ENCODE measurements at places on chromosomes 1 and 21.

GRCh38 chr1:202957733-202958543, at the start of gene ADIPOR1:
TSS of gene ADIPOR1 (minus strand) at chr1:202958312. CDS start at chr1:202951070, 7,242 bp downstream.
- H3K36me3 ChIP-seq, result peaks cover 13% of the 10 kb centered on the region
- H3K27ac ChIP-seq, result peak within 1 kb of the TSS; percentile 81
- DNase-seq, result peak; percentile 96
- H3K4me1 ChIP-seq, result peaks cover 38% of the 10 kb centered on the region

- no peaks in the 10 kb centered on the region for H3K4me1 ChIP-seq
- H3K36me3 ChIP-seq, result no peaks in the 10 kb centered on the region
- H3K27ac ChIP-seq, result no peak overlapping the region
- no peak for DNase-seq
Measured at GRCh38 chr1:42165511-42166210, 1.1 kb upstream of the GUCA2A start.

DNA sequence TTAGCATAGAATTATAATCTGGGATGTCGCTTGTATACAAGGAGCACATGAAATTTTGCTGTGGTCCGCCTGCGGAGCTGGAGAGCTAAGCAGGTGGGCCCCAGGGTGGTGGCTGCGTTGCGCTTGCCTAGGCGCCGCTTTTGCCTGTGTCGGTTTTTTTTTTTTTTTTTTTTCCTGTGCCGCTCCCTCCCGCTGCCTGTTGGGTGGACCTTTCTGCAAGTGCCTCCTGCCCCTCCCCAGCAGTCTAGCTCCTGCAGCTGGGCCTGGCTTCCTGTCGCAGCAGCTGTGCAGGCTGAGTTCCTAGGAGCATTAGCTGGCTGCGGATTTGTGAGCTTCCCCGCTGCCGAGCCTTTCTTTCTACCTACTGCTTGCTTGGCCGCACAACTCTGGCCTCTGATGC, 20.6 kb downstream of the PYHIN1 start:
- no peak overlapping the region for H3K27ac ChIP-seq
- H3K27me3 ChIP-seq, result no peaks in the 10 kb centered on the region
- no peak overlapping the region for H3K4me3 ChIP-seq

GRCh38 chr1:2072891-2073290, 22.7 kb downstream of the PRKCZ start:
- no peak overlapping the region for H3K27ac ChIP-seq
- no peak overlapping the region for H3K4me3 ChIP-seq
- H3K36me3 ChIP-seq, result peaks cover 13% of the 10 kb centered on the region
- no peaks in the 10 kb centered on the region for H3K27me3 ChIP-seq
- H3K4me1 ChIP-seq, result peaks cover 6% of the 10 kb centered on the region

- no peaks in the 10 kb centered on the region for H3K36me3 ChIP-seq
- DNase-seq, result no peak
- no peaks in the 10 kb centered on the region for H3K4me1 ChIP-seq
- H3K27me3 ChIP-seq, result no peaks in the 10 kb centered on the region
- H3K4me3 ChIP-seq, result no peak overlapping the region
- H3K27ac ChIP-seq, result no peak overlapping the region
Measured at GRCh38 chr1:71492298-71493041, 411.6 kb upstream of the ZRANB2 start.

DNA sequence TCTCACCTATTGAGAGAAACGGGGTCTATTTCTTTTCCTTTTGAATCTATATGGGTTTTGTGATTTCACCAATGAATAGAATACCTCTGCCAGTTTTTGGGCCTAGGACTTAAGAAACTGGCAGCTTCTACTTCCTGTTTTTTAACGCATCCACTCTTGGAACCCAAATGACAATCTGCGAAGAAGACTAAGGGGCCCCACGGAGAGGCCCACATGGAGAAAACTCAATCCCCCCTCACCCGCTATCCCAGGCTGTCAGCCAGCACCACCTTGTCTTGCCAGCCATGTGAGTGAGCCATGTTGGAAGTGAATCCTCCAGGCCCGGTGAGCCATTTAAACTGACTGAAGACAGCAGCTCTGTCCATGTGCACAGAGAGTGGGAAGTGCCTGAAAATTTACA, 3.6 kb upstream of the HENMT1 start:
- no peak for DNase-seq
- no peak overlapping the region for H3K4me3 ChIP-seq
- H3K4me1 ChIP-seq, result peaks cover 12% of the 10 kb centered on the region
- H3K27me3 ChIP-seq, result no peaks in the 10 kb centered on the region
- H3K36me3 ChIP-seq, result no peaks in the 10 kb centered on the region

DNA sequence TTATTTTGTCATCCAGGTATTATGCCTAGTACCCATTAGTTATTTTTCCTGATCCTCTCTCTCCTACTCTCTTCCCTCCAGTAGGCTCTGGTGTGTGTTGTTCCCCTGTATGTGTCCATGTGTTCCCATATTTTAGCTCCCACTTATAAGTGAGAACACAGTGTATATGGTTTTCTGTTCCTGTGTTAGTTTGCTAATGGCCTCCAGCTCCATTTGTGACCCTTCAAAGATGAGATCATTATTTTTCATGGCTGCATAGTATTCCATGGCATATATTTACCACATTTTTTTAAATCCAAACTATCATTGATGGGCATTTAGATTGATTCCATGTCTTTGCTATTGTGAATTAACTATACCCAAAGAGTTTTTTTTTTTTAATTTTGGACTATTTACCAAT, 1675.7 kb upstream of the B3GALT2 start:
- DNase-seq, result no peak
- no peak overlapping the region for H3K27ac ChIP-seq
- no peaks in the 10 kb centered on the region for H3K36me3 ChIP-seq
- no peak overlapping the region for H3K4me3 ChIP-seq
- H3K4me1 ChIP-seq, result no peaks in the 10 kb centered on the region
- H3K27me3 ChIP-seq, result no peaks in the 10 kb centered on the region

GRCh38 chr1:31479811-31480210, 66.8 kb downstream of the SERINC2 start:
- H3K27ac ChIP-seq, result no peak overlapping the region
- peaks cover 5% of the 10 kb centered on the region for H3K27me3 ChIP-seq
- H3K36me3 ChIP-seq, result no peaks in the 10 kb centered on the region
- no peak for DNase-seq
- peaks cover 2% of the 10 kb centered on the region for H3K4me1 ChIP-seq

DNA sequence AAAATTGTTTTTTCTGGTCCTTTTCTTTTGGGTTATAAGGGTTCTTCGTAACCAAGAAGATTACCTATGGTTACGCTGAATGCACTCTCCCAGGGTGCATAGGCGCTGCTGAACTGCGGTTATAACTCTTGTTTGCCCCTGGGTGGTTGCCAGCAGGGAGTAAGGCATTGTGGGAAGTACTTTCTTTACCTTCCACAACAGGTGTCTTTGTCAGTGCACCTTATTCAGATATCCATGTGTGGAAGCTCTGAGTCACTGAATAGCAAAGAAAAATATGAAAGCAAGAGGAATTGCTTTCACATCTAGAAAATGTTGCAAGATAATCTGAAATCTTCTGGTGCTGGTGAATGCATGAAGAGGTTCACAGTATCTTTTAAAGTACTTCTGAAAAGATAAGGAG, 124.4 kb upstream of the CACYBP start:
- H3K27ac ChIP-seq, result no peak overlapping the region
- H3K36me3 ChIP-seq, result peaks cover 2% of the 10 kb centered on the region
- peak; percentile 63 for DNase-seq
- no peaks in the 10 kb centered on the region for H3K27me3 ChIP-seq
- H3K4me3 ChIP-seq, result peak overlapping the region; percentile 46

DNA sequence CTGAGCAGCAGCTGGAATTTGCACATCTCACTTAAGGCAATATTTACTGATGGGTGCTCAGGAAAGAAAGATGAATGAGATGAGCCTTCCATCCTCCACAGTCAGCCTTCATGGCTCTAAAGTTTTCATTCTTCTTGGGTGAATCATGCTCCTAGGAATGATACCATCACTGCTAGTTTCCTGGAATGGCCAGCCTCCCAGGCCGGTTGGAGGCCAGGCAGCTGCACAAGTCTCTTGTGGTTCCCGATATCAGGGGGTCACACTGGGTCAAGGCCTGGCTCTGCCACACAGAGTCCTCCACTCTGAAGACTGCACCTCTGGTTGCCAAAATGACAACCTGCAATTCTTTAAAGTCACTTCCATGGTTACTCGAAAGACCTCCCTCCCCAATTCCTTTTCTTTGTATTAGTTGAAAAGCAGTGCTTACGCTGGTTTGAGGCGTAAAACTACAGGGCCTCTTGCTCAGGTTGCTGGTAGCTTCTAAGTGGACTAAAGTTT, 46.2 kb upstream of the PALMD start:
- H3K4me1 ChIP-seq, result no peaks in the 10 kb centered on the region
- H3K4me3 ChIP-seq, result no peak overlapping the region
- DNase-seq, result no peak
- H3K27ac ChIP-seq, result no peak overlapping the region

DNA sequence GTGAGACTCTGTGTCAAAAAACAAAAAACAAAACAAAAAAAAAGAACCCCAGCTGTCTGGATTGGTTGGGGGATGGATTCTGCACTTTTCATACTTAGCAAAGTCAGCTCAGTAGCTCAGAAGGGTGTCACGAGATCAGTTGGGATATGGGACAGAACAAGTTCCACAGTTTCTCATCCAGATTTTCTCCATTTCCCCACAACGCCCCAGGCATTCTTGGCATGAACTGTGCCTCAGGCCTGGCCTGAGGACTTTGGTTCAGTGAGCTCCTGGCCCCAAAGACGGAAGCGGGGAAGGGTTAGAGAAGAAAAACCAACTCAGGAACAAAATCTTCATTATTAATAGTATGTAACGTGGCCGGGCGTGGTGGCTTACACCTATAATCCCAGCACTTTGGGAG, 1.9 kb downstream of the AKR7A2 start:
- DNase-seq, result no peak
- H3K4me1 ChIP-seq, result peaks cover 33% of the 10 kb centered on the region
- H3K27ac ChIP-seq, result no peak overlapping the region
- no peaks in the 10 kb centered on the region for H3K27me3 ChIP-seq
- peaks cover 36% of the 10 kb centered on the region for H3K36me3 ChIP-seq

- H3K27me3 ChIP-seq, result no peaks in the 10 kb centered on the region
- DNase-seq, result no peak
- H3K36me3 ChIP-seq, result peaks cover 46% of the 10 kb centered on the region
- H3K27ac ChIP-seq, result no peak overlapping the region
- H3K4me1 ChIP-seq, result no peaks in the 10 kb centered on the region
- no peak overlapping the region for H3K4me3 ChIP-seq
Measured at GRCh38 chr1:113835686-113836290, 23.5 kb upstream of the RSBN1 start.

DNA sequence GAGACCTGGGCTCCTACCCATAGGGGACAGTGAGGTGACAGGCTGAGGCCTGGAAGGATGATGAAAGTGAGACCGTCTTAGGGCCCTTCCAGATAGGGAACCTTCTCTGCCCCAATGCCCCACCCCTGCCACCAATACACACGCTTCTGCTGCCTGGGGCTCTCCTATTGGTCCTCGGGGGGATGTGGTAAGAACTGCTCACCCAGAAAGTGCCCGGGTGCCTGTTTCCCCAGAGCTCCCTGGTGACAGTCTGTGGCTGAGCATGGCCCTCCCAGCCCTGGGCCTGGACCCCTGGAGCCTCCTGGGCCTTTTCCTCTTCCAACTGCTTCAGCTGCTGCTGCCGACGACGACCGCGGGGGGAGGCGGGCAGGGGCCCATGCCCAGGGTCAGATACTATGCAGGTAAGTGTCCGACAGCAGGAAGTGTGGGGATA, 948 bp downstream of the SEMA4A start:
- peaks cover 43% of the 10 kb centered on the region for H3K4me1 ChIP-seq
- H3K36me3 ChIP-seq, result no peaks in the 10 kb centered on the region
- peak overlapping the region; percentile 34 for H3K4me3 ChIP-seq
- DNase-seq, result no peak
- H3K27ac ChIP-seq, result no peak overlapping the region
- H3K27me3 ChIP-seq, result no peaks in the 10 kb centered on the region

DNA sequence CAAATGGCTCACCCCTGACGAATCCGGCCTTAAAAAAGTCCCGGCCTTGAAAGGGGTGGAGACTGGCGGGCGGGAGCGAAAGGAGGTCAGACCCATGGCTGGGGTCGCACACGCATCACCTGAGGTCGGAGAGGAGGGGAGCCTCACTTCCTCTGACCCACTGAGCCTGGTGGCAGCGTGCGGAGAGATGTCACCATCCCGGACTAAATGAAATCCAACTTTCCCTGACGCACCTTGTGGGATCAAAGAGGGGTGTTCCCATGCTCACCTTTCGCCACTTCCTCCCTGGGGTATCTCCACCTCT, 709 bp upstream of the SLC41A1 start:
- H3K27me3 ChIP-seq, result no peaks in the 10 kb centered on the region
- peaks cover 48% of the 10 kb centered on the region for H3K4me1 ChIP-seq
- peaks cover 7% of the 10 kb centered on the region for H3K36me3 ChIP-seq

- peak overlapping the region; percentile 37 for H3K27ac ChIP-seq
- peak overlapping the region; percentile 71 for H3K4me3 ChIP-seq
- H3K36me3 ChIP-seq, result peaks cover 17% of the 10 kb centered on the region
- H3K4me1 ChIP-seq, result peaks cover 79% of the 10 kb centered on the region
- DNase-seq, result no peak
Measured at GRCh38 chr1:32255072-32256071, 4.3 kb downstream of the LCK start.

- H3K27ac ChIP-seq, result peak overlapping the region; percentile 93
- H3K4me3 ChIP-seq, result peak overlapping the region; percentile 94
- H3K4me1 ChIP-seq, result peaks cover 36% of the 10 kb centered on the region
- DNase-seq, result no peak
- peaks cover 9% of the 10 kb centered on the region for H3K36me3 ChIP-seq
Measured at GRCh38 chr1:43945674-43946235, 995 bp upstream of the IPO13 start.

- H3K27ac ChIP-seq, result no peak overlapping the region
- H3K4me1 ChIP-seq, result peaks cover 53% of the 10 kb centered on the region
- H3K4me3 ChIP-seq, result peak overlapping the region; percentile 95
- DNase-seq, result no peak
Measured at GRCh38 chr1:36088265-36088576, 471 bp upstream of the ADPRS start.

- H3K27ac ChIP-seq, result no peak within 1 kb of the TSS
- no peak within 1 kb of the TSS for H3K4me3 ChIP-seq
- DNase-seq, result peak; percentile 43
- H3K36me3 ChIP-seq, result no peaks in the 10 kb centered on the region
- H3K4me1 ChIP-seq, result peaks cover 5% of the 10 kb centered on the region
- peaks cover 38% of the 10 kb centered on the region for H3K27me3 ChIP-seq
Measured at GRCh38 chr1:65309304-65310077, at the start of gene DNAJC6. TSS of gene DNAJC6 (plus strand) at chr1:65309543. CDS start at chr1:65309746, 203 bp downstream.

DNA sequence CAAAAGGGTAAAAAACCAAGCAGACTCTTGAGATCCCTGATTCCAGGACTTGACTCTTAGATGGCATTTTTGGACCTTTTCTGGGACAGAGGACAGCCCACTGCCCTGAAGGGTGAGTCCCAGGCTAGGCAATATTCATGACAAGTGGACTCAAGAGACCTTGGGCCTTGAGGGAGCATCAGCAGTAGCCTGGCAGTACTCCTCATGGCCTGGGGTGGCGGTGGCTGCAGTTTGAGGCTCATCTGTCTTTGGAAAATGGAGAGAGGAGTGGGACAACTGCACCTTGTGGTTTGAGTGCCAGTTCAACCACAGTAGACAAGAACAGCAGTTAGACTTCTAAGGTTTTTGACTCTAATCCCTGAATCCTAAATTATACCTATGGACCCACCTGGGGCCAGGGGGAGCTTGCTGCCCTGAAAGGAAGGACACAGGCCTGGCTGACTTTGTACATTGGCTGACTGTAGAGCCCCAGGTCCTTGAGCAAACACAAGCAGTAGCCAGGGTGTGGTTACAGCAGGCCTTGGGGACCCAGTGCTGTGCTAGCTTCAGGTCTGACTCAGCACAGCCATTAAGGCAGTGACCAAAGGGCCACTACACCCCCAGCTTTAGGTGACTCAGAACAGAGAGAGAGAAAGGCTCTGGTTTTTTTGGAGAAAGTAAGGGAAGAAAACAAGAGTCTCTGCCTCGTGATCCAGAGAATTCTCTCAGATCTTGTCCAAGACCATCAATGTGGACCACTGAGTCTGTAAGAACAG, 1023.2 kb downstream of the KCNT2 start:
- no peak overlapping the region for H3K4me3 ChIP-seq
- H3K27ac ChIP-seq, result no peak overlapping the region
- no peaks in the 10 kb centered on the region for H3K27me3 ChIP-seq
- H3K36me3 ChIP-seq, result no peaks in the 10 kb centered on the region
